ENCODE measurements at places on chromosomes 7 and 10.

- DNase-seq, result no peak
Observed at GRCh38 chr10:29714096-29714874, 79.5 kb upstream of the SVIL start.

DNA sequence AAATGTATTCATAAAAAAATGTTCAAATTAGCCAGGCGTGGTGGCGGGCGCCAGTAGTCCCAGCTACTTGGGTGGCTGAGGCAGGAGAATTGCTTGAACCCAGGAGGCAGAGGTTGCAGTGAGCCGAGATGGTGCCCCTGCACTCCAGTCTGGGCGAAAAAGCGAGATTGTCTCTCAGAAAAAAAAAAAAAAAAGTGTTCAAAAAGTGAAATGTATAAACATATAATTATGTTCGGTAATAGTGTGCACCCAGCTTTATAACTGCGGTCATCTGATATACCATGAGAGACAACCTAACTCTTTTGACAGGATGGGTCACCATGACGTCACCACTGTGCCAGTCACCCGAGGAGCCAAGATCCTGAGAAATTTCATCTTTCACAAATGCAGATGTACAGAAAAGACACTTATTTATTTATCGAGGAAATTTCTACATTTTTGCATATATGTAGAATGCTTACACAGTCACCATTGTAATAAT lies 594 bp upstream of the RP9 start:
- DNase-seq, result no peak

GRCh38 chr10:103564776-103565520 lies 71.4 kb downstream of the NEURL1 start:
- no peak for DNase-seq

DNA sequence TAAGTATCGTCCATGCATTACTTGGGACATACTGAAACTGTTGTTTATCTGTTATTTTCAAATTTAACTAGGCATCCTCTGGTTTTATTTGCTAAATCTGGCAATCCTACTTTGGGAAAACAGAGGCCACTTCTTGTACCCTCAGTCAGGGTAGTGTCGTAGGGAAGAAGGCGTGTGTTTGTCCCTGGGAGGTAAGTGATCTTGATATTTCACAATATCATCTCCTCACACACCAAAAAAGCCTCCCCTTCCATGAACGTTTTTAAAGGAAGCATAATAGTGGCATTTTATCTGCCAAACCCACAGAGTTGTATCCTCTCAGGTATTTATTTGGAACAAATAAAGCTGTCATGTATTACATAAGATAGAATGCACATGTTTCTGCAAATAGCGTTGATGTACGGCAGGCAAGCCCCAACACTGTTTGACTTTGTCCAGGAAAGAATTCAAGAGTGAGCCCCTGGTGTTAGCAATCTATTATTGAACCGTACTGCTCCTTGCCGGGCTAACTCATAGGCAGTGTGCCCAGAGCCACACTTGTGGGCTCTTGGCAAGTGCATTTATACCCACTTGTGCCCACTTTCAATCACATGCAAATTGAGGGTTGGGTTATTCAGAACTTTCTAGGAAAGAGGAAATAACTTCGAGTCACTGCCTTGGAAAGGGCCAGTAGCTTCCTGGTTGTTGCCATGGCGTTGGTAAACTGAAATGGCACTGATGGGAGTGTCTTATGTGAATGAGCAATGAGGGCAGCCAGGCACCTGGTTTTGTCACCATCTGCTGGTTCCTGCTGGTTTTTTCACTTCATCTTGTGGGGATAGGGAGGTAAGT lies 266.0 kb downstream of the USP6NL start:
- no peak for DNase-seq

- no peak for DNase-seq
Observed at GRCh38 chr7:128963327-128963757, 25.6 kb downstream of the IRF5 start.

GRCh38 chr7:114051871-114052331 lies 133.1 kb upstream of the PPP1R3A start:
- DNase-seq, result no peak

DNA sequence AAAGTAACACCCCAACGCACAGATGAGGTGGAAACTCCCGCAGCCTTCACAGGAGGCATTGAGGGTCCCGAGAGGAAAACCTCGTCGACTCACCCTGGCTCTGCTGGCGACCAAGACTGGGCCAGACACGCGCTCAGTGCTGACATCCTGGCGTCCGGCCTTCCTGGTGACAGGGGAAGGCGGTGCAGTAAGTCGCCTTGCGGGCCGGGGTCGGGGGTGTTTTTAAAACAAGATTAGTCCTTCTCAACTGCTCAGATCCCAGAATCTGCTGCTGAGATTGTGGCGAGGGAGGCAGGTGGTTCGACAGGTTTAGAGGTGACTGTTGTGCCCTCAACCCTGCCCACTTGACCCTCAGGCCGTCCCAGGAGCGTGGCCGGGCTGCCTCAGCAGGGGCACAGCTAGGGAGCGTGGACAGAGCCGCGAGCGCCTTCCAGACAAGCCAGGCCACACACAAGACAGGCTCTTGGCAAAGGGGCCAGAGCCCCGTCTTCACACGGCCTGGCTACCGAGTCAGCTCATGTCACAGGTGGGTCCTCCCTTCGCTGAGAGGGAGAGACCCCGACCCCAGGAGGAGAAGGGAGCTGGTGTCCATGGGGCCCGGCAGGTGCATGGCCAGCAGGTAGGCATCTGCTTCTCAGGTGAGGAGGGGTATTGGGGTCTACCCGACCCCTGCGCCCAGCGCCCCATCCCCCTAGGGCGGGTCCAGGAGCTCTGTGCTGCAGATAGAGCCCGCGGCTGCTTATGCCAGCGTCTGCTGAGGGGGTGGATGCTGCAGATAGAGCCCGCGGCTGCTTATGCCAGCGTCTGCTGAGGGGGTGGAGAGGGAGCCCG lies 81.6 kb downstream of the DNAJB6 start:
- no peak for DNase-seq

DNA sequence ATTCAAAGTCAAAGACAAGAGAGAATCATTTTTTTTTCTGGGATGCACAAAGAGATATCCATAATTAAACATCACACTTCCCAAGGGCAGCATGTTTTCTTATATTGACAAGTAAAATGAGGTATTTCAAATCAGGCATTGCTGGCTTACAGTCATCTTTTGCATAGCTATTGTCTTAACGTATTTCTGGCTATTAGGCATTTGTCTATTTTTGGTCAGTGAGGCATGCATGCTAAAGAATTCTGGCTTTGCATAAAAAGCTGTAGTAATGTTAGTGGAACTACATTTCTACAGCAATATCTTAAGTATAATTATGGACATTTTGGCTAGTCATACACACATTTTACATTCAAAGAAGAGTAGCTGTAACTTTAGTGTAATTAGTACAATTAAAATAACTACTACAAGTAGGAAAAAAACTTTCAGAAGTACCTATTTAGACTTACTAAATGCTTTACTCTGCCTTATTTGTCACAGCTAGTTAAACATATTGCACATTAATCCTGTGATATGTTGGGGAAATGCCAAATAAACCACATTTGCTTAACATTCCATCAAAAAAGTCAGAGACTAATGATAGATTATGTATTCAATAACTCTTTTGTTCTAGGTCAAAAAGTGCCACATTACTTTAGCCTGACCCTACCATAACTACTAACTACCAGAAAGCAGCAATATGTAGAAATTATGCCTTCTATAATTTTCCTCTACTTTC lies 76.4 kb downstream of the RELN start:
- no peak for DNase-seq

DNA sequence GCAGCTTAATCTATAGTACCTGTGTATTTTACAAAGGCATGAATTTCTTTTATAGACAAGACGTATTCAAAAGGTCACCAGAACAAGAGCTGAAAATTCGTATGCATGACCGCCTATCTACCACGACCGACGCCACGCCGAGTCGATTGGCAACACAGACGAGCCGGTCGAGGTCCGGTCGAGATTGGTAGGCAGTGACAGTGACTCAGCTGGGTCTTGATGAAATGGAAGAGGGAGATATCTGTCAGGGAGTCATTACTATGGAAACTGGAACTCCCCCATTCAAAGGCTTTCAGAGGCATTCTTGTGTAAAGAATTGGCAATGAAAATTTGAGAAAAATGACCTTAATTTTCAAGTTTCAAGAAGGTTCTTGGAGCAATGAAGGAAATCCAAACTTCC lies 2.1 kb downstream of the ATP5MK start:
- DNase-seq, result no peak

DNA sequence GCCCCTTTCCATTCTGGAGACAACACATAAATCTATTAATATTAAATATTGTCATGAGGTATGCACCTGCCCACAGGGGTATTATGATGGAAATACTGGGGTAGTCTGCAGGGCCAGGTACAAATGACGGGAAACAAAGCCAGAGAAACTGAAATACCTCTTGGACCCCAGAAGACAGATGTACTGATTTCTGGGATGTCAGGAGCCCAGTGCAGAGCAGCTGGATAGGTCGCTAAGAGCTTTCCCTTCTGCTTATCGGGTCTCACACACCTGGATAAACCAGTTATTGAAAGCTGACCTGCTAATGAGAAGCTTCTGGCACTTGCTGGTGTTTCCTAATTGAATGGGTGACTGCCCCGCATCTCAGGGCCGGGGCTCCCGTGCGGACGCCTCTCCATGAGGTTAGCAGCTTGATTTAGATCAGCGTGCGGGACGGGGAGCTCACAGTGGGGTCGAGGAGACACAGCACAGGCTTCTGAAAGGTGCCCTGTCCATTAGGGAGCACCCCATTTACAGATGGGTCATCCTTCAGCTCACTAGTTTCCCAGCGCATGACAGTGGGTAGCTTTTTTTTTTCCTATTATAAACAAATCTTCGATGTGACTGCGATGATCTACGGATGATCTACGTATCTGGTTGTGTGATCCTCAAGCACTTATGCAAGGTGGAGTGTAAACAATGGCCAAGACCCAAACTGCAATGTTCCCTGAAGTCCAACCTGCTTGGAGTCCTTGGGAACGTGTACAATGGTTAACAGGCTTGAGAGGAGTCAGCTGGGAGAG lies 1.5 kb upstream of the INSIG1 start:
- DNase-seq, result no peak

- no peak for DNase-seq
Observed at GRCh38 chr7:27723085-27723484, 16.9 kb upstream of the TAX1BP1 start.

GRCh38 chr10:116722736-116723427 lies 19.5 kb downstream of the HSPA12A start:
- no peak for DNase-seq

GRCh38 chr10:101995451-101996063 lies 60.4 kb downstream of the ARMH3 start:
- no peak for DNase-seq

GRCh38 chr7:27359181-27360125 lies 116.9 kb downstream of the EVX1 start:
- DNase-seq, result no peak
